Stimulated activated CD8-positive, alpha-beta memory T cell treated with anti-CD3 and anti-CD28 coated beads, Interleukin-15, amount 100 ng/mL, for 24 hours (primary cell): ENCODE measurements at places on chromosomes 13 and 19.

DNA sequence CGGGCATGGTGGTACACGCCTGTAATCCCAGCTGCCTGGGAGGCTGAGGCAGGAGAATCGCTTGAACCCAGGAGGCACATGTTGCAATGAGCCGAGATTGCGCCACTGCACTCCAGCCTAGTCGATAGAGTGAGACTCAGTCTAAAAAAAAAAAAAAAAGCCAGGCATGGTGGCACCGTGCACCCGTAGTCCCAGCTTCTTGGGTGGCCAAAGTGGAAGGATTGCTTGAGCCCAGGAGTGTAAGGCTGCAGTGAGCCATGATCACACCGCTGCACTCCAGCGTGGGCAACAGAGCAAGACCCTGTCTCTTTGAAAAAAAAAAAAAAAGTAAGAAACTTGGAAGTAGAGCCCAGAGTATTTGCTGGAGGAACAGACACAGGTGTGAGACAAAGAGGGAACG is 27.7 kb downstream of the CCDC8 start:
- no peak for DNase-seq

GRCh38 chr13:114062754-114063153 is 69.7 kb downstream of the RASA3 start:
- DNase-seq, result no peak

GRCh38 chr13:20053016-20053415 is 94.5 kb downstream of the ZMYM2 start:
- DNase-seq, result no peak

GRCh38 chr13:26784704-26785639 is 24.4 kb upstream of the GPR12 start:
- no peak for DNase-seq

DNA sequence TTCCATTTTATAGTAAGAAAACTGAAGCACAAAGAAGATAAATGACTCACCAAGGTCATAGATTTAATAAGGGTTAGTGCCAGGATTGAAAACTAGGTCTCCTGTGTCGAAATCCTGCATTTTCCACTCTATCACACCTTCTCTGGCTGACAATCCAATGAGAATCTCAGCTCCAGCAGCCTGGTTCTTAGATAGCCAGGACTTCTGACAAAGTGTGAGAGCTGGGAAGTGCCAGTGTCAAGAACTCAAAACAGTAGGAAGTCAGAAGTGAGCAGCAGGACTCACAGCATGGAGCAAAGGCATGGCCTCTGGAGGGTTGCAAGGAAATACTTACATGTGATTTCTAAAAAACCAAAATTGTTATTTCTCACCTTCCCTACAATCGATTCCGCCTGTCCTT is 24.3 kb downstream of the KCTD12 start:
- no peak for DNase-seq

GRCh38 chr19:15614507-15615379 is at the start of gene CYP4F8:
TSS of gene CYP4F8 (plus strand) at chr19:15615218. CDS start at chr19:15615617, 399 bp downstream.
- no peak for DNase-seq

- DNase-seq, result no peak
Observed at GRCh38 chr13:63774133-63774532, 2358.5 kb upstream of the PCDH20 start.

GRCh38 chr13:24087605-24088225 is 72.8 kb upstream of the SPATA13 start:
- no peak for DNase-seq

- DNase-seq, result no peak
Observed at GRCh38 chr13:81986308-81986707, 1645.4 kb upstream of the SPRY2 start.

DNA sequence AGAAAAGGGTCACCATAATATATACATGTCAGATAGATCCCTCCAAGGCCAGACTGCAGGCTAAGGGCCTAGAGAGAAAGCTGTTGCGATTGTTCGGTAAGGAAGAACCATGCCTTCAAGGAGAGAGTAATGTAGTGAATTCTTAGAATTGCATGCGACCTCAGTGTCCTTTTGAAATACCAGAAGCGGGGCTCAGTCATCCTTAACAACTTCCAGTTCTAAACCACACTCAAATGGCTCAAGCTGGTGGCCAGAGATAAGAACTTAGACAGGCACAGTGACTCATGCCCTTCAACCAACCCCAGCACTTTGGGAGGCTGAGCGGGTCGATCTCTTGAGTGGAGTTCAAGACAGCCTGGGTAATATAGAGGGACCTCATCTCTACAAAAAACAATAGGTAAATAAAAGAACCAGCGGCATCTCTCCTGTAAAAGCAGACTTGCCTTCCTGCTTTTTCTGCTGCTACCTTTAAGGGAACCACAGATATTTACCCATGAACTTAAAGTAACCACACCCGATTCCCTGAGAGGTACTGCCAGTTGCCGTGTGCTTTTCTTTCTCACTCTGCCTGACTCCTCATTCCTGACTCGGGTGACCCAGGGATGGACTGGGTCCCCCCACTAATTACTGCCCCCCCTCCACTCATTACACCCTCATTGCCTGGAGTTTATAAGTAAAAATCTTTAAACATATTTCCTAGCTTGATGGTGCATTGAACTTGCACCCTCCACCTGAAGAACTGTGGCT is 15.4 kb upstream of the SIGLEC6 start:
- no peak for DNase-seq

GRCh38 chr19:55116859-55117662 is at the start of gene PPP1R12C:
TSS of gene PPP1R12C (minus strand) at chr19:55117637. CDS start at chr19:55117543, 94 bp downstream.
- DNase-seq, result no peak

DNA sequence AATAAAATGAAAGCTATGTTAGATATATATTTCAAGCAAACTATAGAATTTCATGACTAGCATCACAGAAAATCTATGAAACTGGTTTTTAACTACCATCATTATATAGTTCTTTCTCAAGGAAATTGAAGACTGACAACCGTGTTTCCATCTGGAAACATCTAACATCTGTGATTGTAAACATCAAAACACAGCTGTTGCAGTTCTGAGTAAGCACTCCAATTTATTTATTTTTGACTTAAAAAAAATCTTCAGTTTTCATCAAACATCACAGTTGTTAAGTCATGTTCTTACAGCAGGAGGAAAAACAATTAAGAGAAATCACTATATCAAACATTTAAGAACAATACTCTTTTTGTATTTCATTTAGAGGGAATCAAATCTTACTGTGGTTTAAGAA is 1653.0 kb upstream of the MIR17HG start:
- DNase-seq, result no peak

- DNase-seq, result no peak
Observed at GRCh38 chr13:35835989-35836388, 295.2 kb downstream of the DCLK1 start.

DNA sequence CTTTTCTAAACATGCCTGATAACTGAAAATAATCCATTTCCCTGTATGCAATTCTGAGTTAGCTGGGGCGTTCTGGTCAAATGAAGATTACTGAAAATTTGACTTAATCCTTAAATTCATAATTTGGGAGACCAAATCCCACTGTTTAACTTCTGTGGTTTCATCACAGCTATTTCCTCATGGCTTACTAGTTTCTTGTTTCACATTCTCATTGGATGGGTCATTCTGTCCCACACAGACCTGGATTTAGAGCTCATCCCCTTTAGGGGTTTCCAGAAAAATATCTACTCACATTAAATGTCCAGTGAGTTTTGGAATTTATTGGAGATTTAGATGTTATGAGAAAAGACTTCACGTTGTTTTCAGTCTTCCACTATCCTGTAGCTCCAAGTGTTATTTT is 709.3 kb upstream of the KLHL1 start:
- DNase-seq, result no peak
